Uterus (tissue), 4 donors: ENCODE measurements at places on chromosomes 12 and 14.

- DNase-seq, result no peak
Observed at GRCh38 chr14:81301371-81301770, 80.6 kb upstream of the GTF2A1 start.

DNA sequence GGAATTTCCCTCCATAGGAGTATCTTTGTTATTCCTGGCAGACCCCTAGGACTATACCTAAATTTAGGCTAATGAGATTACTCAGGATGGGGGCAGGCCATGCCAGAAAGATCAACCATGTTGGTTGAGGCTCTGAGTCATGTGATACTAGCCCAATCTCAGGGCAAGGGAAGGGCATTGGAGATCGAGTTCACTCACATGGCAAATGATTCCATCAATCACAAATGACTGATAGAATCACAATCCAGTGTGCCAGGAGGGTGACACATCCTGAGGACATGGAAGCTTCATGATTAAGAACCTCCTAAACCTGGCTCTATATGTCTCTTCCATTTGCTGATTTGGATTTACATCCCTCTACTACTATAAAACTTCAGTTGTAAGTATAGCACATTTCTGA is 182.3 kb downstream of the NTF3 start:
- no peak for DNase-seq

DNA sequence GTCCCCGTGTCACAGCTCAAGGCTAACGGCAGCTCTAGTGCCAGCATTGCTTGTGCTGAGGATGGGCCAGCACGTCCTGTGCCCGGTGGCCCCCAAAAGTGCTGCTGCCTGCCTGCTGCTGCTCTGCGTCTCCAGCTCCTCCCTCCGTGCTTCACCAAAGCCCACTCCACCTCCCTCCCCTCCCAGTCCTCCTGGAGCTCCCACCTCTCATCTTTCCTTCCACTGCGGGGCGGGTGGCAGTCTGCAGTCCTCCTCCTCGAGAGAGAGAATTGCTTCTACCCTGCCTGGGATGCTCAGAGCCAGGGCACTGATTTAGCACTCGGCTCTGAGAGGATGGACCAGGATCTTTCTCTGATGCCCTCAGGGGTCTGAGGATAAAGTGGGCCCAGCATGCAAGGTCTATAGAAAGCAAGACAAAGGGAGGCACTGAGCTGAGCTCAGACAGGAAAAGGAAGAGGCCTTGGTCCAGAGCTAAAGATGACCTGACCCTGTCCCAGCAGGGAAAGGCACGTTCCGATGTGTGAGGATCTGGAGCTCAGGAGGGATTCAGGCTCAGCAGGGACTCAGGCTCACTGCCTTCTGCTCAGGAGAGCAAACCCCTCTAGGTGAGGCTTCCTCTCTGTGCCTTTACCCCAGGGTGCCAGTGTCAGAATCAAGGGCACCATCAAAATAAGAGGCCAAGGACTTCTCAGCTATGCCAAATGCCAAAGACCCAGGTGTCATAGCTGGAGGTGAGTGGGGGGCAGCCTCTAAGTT is 113.1 kb upstream of the FKBP4 start:
- no peak for DNase-seq

- DNase-seq, result no peak
Observed at GRCh38 chr12:107794451-107794850, 19.9 kb downstream of the ASCL4 start.
